ENCODE measurements at places on chromosomes 2 and 18. TPM values are rescaled to one million over a fixed set of nuclear protein-coding genes. Genes with fewer than 3 reads are reported as not detected.

DNA sequence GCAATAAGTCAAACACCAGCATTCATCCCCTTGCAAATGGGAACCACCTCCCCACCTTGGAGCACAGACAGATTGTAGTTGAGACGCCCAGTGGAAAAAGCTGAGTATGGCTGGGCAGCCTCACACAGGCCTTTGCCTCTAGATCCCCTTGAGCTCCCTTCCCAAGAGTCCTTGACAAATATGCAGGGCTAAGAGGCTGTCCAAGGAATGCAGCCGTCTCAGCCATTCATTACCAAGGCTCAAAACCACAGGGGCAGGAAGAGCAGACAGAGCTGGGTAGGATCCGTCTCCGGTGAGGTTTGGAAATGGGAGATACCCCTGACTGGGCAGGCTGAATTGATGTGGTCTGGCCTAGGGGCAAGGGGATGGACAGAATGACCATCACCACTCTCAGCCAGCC, 557.1 kb downstream of the TNS1 start:
- no peak for DNase-seq

DNA sequence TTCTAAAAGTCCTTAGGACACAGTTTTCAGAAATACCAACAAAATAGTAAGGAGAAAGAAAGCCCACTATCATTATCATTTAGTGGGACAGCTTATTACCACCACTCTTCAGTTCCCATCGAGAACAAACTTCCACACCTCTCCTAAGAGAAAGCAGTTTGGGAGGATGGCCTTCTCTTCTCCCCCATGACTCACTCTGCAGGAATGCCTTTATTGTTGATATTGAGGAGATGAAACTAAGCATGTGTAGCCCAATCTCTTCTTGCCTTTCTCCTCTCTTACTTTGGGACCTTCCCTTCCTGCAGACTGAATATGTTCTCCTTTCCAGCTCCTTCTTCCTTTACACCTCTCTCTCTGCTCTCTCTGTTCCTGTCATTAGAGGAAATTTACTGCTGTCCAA, 30.0 kb upstream of the ERMN start:
- no peak for DNase-seq

DNA sequence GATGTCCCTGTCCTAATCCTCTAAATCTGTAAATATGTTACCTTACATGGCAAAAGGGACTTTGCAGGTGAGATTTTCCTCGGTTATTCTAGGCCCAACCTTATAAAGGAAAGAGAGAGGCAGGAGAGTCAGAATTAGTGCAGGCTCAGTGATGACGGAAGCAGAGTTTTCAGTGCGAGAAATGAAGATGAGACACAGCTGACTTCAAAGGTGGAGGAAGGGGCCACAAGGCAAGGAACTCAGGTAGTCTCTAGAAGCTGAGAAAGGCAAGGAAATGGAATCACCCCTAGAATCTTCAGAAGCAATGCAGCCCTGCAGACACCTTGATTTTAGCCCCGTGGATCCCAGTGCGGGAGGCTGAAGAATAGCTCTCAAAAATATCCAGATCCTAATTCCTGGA, 7.2 kb upstream of the LCLAT1 start:
- DNase-seq: no peak

ESCO1 gene
- 22.0 TPM for total RNA-seq

DNA sequence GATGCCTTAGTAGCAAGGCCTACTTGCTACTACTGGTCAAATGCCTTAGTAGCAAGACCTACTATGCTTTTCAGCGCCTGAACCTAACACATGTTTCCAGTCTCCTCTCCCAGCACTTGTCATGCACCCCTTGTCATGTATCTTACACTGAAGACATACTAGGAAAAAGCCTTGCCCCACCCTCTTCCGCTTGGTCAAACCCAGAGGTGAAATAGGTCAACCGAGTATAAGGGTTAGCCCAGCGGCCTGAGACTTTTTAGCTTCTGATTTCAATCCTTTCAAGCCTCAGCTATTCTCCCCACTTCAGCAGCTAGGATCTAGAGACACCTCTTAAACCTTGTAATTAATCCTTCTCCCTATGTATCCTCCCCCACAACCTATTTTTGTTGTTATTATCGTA, 73.3 kb downstream of the UPP2 start:
- DNase-seq: no peak

DNA sequence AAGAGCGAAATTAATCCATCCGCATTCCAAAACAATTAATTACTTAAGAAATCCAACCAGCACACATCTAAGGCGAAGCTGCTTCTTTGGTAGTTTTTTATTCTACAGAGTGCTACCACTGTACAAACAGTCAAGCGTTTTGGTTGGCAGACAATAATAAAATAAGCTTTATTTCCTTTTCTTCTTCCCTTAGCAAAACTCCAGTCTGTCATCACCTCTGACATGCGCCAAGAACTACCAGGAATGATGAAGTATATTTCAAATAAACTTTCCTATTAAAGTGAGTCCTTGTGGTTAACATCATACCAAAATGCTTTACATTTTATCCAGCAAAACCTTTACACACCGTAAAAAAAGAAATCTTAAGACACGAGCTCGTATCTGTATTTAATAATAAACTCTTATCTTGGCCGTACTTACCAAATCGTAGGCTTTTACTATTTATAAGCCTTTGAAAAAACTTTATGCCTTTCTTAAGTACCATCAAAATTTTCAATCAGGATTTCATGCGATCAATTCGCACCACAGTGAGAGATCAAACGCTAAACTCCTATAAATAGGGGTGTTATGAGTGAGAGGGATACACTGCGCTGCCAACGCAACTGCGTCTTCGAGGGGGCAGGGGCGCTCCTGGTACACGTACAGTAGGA, 1.3 kb downstream of the ATL2 start:
- DNase-seq: no peak

GRCh38 chr2:37468170-37468569, 123.7 kb downstream of the QPCT start:
- DNase-seq: no peak

IRS1 gene
- 20.1 TPM for total RNA-seq

DNA sequence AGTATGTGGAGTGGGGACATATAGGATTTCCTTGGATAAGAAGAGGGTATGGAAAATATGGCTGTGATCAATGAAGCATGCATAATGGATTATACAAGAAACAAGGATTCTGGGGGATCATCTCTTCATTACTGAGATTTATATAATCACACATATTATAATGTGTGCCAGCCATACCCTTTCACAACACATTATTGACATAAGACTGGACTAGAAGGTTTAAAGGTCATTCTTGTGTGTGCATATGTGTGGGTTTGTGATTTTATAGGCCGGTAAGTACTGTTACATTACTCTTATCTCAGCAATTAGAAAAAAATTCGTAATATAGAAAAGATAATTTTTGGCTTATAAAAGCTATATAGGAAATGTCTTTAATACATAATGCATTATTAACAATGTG, 62.2 kb upstream of the DCC start:
- no peak for DNase-seq

DNA sequence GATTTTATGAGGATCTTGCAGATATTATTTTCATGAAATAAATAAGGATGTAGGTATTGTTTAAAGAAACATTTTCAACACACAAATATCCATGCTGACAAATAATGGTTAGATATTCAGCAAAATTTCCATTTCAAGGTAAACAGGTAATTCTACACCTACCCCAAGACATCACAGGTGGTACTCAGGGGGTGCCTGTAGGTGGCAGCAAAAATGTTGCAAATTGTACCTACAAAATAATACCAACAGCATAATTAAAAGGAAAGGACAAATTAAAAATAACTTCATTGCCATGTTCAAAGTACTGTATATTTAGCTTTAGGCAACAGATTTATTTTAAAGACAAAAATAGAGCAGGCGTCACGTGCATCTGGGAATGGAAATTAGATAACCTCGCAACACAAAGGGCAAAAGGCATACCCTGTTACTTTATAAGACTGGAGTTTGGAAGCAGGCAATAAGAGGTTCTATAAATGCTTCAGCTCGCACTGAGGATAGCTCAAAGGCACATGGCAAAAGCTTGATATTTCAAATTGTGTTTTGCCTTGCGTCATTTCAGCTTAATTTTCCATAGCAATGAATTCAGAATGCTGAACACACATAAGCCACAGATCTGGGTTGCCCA, 630.5 kb downstream of the TDRD15 start:
- no peak for DNase-seq

- DNase-seq: no peak
Observed at GRCh38 chr2:48993576-48993975, 160.7 kb downstream of the FSHR start.

- no peak for DNase-seq
Observed at GRCh38 chr18:68414407-68414806, 300.5 kb downstream of the TMX3 start.

DNA sequence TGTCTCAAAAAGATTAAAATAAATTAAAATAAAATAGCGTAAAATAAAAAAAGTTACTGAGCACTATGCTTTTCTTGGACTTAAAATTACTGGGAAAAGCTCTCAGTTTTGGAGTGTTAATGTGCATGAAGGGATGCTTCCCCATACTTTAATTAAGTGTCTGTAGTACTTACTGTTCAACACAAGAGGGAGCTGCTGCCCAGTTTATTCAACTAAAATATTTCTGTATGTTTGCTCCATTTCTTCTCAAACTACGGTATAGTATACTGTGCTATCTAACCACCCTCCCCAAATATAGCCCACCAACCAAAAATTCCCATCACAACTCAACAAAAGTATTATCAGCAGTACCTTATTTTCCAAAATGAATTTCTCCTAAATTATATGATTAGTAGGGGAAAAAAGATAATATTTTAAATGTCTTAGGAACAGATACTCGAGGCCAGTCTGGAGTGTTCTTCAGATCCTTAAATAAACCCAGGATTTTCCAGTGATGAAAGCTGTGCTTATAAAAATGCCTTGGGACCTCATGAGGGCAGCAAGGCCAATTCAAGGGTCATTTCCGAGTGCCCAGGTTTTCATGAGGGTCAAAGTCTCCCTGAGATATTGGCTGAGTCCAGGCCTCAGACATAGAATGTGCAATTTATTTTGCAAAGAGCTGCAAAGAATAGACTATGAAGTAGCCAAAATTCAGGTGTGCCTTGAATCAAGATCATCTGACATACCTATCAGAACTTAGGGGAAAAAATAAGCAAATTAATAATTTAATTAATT, 64.1 kb downstream of the CHRNA1 start:
- peak; percentile 66 for DNase-seq

DNA sequence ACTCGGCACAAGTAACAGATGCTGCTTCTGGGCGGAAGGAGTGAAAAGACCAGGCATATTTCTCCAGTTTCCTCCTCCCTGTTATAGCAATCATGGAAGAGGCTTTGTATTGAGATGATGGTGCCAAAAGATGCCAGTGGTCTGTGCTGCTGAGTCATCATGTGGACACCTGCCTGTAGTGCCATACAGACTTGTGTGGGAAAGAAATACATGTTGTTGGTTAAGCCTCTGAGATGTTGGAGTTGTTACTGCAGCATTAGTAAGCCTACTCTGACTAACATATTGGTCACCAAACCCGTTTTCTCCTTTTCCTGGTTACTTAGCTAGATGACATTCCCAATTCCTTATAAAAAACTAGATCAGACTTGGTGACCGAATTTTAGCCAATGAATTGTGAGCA, 356.9 kb downstream of the ZNF521 start:
- no peak for DNase-seq

- no peak for DNase-seq
Observed at GRCh38 chr2:62074233-62074632, 121.7 kb upstream of the B3GNT2 start.

DNA sequence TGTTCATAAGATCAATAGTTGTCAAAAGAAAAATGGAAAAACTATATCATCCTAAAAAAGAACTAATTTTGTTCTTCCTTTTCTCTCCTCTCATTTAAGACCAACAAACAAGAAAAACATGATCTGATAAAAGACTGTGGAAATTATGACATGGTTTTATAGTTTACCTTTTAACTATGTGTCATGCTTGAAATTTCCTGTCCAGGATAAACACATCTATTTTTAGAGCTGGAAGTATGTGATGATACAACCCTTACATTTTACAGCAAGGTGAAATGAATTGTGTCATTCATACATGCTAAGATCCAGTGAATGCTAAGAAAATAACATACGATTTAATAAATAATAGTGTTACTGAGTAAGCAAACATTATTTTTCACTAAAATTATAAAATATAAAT, 89.9 kb downstream of the GULP1 start:
- peak; percentile 35 for DNase-seq

DNA sequence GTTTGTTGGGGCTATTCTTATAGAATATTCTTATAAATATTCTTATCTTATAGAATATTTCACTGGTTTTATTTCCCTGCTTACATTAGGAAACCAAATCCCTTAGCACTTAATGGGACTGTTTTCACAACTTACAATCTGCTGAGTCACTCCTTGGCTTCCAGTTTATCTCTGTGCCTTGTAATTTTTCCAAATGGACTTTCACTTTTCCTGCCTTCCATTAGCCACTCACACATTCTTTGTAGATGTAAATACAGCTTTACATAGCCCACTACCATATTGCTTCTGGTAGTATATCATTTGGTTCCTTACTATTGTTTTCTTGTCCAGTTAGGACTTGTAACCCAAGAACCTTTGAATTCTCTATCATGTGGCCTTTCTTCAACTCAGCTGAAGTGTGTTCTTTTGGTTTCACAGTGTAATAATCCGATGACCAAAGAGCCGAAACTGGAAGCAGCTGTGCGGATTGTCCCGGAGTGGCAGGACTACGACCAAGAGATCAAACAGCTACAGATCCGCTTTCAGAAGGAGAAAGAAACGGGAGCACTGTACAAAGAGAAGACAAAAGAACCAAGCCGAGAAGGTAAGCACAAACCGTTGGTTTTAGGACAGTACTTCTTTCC, 96.1 kb downstream of the UGGT1 start:
- no peak for DNase-seq

GRCh38 chr18:27969206-27969605, 207.7 kb downstream of the CDH2 start:
- no peak for DNase-seq

GRCh38 chr2:69741229-69741574, 732 bp upstream of the ANXA4 start:
- DNase-seq: peak; percentile 78

SLC23A3 gene
- 1.4 TPM for total RNA-seq

DNA sequence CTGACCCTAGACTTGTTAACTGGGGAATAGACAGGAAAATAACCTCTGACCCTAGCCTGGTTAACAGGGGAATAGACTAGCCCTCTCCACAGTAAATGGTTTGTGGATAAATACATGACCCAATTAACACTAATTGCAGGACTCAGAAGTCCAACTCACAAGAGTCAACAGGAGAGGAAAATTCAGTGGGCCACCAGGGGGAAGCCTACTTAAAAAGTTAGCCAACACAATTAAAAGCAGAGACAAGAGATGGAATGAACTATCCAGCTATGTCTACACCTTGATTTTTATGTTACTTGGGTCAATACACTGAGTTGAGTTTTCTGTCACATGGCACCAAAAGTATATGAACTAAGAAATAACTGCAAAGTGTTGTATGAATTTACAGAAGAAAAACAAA, 158.8 kb upstream of the SLC39A10 start:
- peak; percentile 14 for DNase-seq

RTP5 gene
- not detected for total RNA-seq

DNA sequence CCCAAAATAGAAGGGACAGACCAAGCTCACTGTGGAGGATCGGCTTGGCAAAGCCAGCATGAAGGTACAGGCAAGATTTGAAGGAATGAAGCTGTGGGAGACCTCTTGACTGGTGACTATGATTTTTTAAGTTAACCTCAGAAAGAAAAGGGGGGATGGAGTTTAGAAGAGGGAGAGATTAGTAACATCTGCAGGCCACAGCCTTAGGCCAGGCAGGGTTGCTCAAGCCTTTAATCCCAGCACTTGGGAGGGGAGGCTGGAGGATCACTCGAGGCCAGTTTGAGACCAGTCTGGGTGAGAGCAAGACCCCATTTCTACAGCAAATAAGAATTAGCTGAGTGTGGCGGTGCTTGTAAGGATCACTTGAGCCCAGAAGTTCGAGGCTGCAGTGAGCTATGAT, 46.6 kb downstream of the ZNF532 start:
- no peak for DNase-seq

PRSS56 gene
- not detected for total RNA-seq

MC2R gene
- not detected for total RNA-seq

Measured in hepatocyte (in vitro differentiated cells).